Activated CD8-positive, alpha-beta memory T cell treated with anti-CD3 and anti-CD28 coated beads for 1 hour (primary cell): ENCODE measurements at places on chromosomes 7 and 10.

DNA sequence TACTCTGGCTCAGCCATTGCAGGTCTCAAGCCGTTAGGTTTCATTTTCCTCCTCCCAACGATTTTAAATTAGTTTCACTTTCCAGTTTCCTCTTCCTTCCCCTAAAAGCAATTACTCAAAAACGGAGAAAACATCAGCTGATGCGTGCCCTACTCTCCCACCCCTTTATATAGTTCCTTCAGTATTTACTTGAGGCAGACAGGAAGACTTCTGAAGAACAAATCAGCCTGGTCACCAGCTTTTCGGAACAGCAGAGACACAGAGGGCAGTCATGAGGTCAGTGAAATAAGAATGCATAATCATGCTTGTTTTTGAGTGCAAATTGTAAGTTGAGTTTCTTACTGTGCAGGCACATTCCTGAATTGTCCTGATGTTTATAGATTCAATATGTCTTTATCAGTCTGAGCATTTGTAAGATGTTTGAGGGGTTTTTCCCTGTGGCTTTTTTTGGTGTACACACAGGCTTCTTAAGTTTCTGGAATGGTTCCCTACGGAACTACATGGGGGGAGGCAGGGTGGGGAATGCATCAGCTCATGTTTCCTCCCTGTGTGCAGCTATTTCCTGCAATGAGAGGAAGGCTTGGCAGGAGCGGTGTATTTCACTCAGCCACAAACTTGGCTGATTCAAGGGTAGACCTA lies at the start of gene IFIT3:
TSS of gene IFIT3 (plus strand) at position 195 of the 639 bp plus-strand sequence. CDS start at position 272, 77 bp downstream.
- DNase-seq, result no peak

- no peak for DNase-seq
These were observed 248.3 kb upstream of the GLI3 start for GRCh38 chr7:42485301-42485766.

- DNase-seq, result no peak
These were observed 4.1 kb downstream of the PRSS1 start for GRCh38 chr7:142753366-142753765.

- DNase-seq, result no peak
These were observed 24.5 kb upstream of the SLC25A13 start for GRCh38 chr7:96346293-96346953.
